A549 treated with Hydrocortisone at 1 μM for 4 hours (cell line): ENCODE measurements at places on chromosomes 1 and 21. TPM values are rescaled to one million over a fixed set of nuclear protein-coding genes. Genes with fewer than 3 reads are reported as not detected.

Gene CCT8
- 163 to 216 TPM (median 175 TPM) in 5 replicates for total RNA-seq

Gene PADI1
- 0.98 to 1.7 TPM (median 1.2 TPM) in 5 replicates for total RNA-seq

Gene TRPM2
- total RNA-seq: 6.7 to 10.5 TPM (median 8.3 TPM) in 5 replicates

Gene TRAF3IP3
- not detected in 5 replicates for total RNA-seq

Gene PRELP
- 0.01 TPM in 1 of 5 replicates, not detected in the others for total RNA-seq

Gene IL20
- not detected in 5 replicates for total RNA-seq

Gene CASZ1
- total RNA-seq: 1.4 to 2.1 TPM (median 1.7 TPM) in 5 replicates

Gene GGPS1
- total RNA-seq: 16.3 to 23.8 TPM (median 19.7 TPM) in 5 replicates

Gene KRTAP21-2
- not detected in 5 replicates for total RNA-seq

Gene HORMAD1
- total RNA-seq: 6.7 to 11.9 TPM (median 9.5 TPM) in 5 replicates

Gene FBLIM1
- 19.6 to 33.7 TPM (median 26.9 TPM) in 5 replicates for total RNA-seq

Gene PDZK1
- 0.59 to 1.2 TPM (median 0.90 TPM) in 5 replicates for total RNA-seq

Gene CA6
- total RNA-seq: not detected in 5 replicates

Gene PIK3CD
- 7.3 to 9.4 TPM (median 8.7 TPM) in 5 replicates for total RNA-seq

Gene IGSF5
- not detected in 5 replicates for total RNA-seq

Gene TMEM82
- total RNA-seq: not detected in 5 replicates

Gene OR2T35
- not detected in 5 replicates for total RNA-seq

Gene REN
- 0.07 to 0.09 TPM in 2 of 5 replicates, not detected in the others for total RNA-seq

Gene CYP4B1
- 0.09 to 0.10 TPM (median 0.10 TPM) in 3 of 5 replicates, not detected in the others for total RNA-seq

Gene ACTN2
- total RNA-seq: 0.01 to 0.15 TPM (median 0.06 TPM) in 4 of 5 replicates, not detected in the other

Gene KIF2C
- 35.7 to 45.5 TPM (median 37.0 TPM) in 5 replicates for total RNA-seq

Gene MROH9
- total RNA-seq: not detected in 5 replicates

Gene ZBTB8B
- total RNA-seq: 0.01 TPM in 1 of 5 replicates, not detected in the others

Gene AMY2B
- 0.45 to 0.68 TPM (median 0.49 TPM) in 5 replicates for total RNA-seq

Gene PIP5K1A
- 49.5 to 70.6 TPM (median 50.8 TPM) in 5 replicates for total RNA-seq

Gene KLHL12
- total RNA-seq: 16.3 to 20.8 TPM (median 18.5 TPM) in 5 replicates

Gene PKP1
- 0.02 to 0.08 TPM (median 0.03 TPM) in 4 of 5 replicates, not detected in the other for total RNA-seq

Gene PLCH2
- 0.24 to 0.43 TPM (median 0.33 TPM) in 5 replicates for total RNA-seq

Gene BNIPL
- 0.03 to 0.28 TPM (median 0.09 TPM) in 5 replicates for total RNA-seq
